Hematopoietic multipotent progenitor cell treated with erythropoietin and hydrocortisone succinate and interleukin-3 and kit ligand, for 6 days (in vitro differentiated cells): ENCODE measurements at places on chromosomes 1 and 21.

DNA sequence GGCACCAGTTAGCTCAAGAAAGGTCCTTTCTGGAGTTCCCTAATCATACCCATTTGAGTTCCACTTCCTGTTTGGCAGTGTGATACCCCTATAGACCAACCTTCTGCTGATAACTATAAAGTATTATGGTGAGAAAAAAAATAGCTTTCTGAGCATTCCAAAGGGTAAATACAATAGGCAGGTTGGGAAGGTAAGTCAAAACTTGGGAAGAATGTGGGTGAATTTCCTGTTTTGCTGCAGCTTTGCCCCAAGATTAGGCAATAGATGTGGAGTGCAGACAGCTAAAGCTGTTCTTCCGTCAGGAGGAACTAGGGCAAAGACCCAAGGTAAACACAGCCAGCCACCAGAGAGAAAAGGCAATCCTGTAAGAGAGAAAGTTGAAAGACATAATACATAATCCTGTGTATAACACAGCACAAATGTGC is 49.9 kb upstream of the GUCA2A start:
- no peak for DNase-seq

DNA sequence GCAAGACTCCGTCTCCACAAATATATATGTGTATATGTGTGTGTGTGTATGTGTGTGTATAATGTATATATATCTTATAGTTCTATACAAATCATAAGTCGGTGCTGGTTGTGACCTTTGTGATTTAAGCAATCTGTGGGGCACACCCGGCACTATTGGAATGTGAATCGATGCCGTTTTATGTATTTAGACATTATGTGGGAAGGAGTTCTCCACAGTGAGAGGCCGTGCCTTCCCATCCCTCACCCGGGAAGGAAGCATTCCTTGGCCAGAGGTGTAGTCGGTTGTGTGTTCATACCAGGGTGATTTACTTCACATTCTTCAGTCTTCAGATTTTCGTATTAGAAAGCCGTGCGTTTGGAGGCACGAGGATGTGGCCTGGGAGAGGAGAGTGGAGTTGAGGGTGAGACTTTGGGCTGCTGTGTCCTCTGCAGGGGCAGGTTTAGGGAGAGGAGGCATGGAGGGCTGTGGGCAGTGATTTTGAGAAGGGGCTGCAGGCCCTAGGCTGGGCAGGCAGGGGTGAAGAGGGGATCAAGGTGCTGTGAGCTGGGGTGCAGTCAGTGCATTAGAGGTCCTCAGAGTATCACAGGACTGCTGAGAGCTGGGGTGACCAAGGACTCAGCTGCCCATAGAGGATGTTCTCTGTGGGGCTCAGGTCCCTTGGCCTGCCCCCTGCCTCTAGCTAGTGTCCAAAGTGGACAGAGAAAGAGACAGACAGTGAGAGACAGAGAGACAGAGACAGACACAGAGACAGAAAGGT is 57.7 kb downstream of the TRIM11 start:
- no peak for DNase-seq

DNA sequence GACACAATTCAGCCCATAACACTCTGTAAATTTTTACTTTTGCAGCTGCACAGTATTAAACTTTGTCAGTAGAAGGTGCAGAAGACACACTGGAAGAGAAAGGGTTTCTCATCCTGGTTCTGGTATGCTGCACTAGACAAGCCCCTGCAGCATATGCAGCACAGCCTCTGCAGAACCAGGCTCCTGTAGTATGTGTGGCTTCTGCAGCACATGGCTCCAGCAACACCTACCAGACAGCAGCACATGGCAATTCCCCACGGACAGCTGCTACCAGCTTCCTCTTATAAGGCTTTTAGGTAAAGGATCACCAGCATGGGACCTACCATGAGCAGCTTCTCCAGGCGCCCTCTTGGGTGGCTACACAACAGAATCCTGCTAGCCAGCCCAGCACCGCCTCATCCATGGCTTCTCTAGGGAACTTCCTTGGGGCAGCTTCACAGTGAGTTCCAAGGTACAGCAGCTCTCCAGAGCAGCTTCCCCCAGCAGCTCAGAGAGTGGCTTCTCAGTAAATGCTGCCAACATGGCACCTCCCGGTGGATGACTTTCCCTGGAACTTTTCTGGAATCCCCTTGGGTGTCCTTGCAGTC is 534.4 kb upstream of the CXADR start:
- no peak for DNase-seq

DNA sequence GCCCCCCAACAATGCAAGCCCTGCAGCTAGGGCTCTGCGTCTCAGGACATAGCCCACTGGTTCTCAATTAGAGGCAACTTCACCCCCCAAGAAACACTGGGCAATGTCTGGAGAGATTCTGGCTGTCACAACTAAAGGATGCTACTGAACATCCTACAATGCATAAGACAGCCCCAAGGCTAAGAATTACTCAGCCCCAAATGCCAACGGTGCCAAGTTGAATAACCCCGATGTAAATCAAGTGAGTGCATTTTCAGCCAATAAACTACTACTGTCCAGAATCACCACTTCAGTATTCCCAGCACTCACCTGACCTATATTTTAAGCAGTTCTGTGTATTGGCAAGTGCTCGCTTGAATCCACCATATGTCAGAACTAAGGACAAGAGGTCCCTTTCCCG is 6.9 kb downstream of the RIPK4 start:
- no peak for DNase-seq

DNA sequence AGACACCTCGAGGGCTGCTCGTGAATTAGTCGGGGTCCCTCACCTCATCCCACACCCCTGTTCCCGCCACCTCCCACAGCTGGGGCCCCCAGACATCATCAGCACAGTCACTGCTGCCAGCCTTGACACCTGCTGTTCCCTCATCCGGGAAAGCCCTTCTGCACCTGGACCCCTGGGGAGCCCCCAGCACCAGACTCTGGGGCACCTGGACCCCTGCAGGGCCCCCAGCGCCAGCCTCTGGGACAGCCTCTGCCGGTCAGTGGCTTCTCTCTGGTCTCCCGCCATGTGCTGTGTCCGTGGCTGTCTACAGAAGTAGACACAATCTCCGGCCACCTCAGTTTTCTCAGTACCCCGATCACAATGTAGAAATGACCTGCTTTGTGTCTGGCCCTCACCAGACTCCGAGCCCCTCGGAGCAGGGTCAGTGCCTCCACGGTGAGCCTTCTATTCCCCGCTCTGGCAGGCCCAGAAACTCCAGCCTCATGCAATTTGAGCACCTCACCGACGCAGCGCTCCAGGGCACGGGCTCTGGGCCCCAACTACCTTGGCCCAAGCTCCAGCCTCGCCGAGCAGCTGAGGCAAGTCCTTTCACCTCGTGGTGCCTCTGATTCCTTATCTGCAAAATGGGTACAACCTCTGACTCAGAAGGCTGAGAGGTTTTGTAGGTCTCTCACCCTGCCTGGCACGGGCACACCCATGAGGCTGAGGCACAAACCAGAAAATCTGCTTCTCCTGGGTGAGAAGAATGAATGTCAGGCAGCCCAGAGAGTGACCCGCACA is 84.7 kb downstream of the RIPK4 start:
- no peak for DNase-seq

- DNase-seq: no peak
Observed at GRCh38 chr21:43188592-43189210, 19.9 kb downstream of the CRYAA start.

DNA sequence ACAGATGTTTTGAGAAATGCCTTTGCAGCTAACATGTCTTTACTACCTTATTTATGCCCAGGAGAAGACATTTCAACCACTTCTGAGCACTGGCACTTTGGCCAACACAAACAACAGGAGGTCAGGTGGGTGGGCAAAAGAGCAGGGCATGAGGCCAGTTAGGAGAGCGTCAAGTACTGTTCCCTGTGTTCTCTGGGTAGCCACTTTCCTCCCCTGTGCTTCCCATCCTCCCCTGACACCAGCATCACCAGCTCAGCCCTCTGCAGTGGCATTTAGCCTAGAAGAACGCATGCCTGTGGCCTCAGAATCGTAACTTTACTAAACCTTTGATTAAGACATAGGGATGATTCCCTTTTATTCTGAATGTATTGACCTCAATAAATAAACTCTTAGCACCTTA is 18.3 kb downstream of the BTG2 start:
- DNase-seq: no peak

- DNase-seq: no peak
Observed at GRCh38 chr1:62196086-62196690, 1.5 kb downstream of the L1TD1 start.

DNA sequence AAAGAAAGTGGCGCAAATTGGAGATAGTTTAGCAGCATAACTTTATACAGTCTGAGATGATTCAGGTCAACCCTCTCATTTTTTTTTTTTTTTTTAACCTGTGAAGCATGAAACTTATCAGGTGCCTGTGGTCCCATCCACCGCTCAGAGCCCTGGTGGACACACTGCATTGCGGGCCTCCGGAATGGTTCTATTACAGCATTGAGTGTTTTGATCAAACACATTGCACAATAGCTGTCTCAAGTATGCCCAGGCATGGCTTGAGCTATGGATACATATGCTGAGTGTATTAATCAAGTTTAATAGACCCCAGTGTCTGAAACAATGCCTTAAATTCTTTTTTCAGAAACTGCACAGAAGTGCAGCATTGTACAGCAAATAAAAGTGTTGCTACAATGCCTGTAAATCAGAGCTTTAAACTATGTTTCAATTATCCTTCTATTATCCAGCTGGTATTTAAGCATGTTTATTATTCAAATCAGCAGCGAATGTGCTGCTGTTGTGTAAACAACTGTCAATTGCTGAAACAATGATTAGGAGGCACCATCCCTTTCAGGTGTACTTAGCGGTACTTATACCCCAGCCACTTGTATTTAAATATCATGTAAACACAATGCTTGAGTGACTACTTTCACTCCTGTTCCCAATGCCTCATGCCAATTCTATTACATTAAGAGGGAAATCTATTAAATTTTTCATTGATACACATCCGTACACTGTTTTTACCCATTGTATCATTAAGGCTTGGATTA is 456.6 kb downstream of the RPS6KC1 start:
- no peak for DNase-seq

- peak; percentile 76 for DNase-seq
Observed at GRCh38 chr1:36342426-36343185, 19.2 kb upstream of the EVA1B start.

DNA sequence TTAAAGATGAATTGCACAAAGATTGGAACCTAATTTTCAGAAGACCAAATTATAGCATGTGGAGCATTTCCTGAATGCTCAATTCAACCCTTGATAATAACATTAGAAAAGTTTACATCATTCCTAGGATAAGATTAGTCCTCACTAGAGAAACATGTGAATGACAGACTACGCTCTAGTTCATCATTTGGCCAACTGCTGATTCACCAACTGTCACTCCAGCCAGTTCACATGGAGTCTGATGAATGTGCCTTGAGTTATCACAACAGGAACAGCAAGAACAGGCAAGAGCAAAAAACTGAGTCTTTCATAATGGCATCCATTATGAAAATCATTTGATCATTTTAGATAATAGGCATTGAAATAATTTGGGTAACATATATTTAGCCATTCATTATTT is 415.9 kb downstream of the PTPRC start:
- no peak for DNase-seq

DNA sequence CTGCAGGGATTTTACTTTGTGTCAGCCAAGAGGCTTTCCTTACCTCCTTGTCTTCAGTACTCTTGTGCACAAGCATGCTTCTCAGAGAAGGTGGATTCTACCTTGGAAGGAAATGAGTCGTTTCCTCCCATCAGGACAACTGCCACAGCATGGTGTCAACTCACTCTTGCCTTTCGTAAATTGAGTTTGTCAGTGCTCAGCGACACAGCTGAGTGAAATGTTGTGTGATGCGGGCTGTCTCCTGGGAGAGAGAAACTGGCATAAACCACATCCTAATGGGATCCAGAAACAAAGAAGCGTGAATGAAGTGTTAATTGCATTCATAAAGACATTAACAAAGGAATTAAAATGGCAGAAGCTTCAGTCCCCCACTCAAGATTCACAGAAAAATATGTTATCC is 51.5 kb upstream of the SLC22A15 start:
- no peak for DNase-seq

DNA sequence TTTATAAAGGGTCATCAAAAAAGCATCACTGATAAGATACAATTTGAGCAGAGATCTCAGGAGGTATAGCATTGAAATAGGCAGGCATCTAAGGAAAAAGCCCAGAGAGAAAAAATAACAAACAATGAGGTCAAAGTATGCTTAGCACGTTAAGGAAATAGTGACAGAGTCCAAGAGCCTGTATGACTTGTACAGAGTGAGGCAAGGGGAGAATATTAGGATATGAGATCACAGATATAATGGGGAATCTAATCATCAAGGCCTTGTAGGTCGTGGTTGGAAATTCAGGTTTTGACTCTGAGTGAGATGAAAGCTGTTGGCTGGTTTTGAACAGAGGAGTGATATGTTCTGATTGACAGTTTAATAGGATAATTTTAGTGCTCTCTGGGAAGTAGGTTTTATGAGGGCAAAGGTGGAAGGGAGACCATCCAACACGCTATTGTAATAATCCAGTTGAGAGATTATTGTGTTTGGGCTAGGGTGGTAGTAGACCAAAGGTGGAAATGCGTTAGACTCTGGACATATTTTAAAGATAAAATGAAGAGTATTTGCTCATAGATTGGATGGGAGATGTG is 644.6 kb upstream of the TMPRSS15 start:
- DNase-seq: no peak

DNA sequence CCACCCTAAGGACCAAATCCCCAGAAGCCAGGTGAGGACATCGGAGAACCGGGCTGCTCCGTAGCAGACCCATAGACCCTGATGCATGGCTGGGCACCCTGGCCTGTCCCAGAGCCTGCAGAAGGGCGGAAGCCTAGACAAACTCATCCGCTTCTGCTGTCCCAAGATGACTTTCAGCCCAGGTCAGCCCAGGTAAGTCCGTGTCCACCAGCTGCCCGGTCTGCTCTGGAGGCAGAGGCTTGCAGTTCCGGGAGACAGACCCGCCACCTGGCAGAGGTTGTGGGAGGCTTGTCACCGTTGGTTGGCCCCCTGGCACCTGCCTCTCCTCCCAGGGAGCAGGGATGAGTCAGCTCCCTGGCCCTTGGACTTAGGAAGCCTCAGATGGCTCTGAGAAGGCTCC is 22.8 kb upstream of the POFUT2 start:
- DNase-seq: no peak
